ENCODE measurements at places on chromosomes 3 and 15.

DNA sequence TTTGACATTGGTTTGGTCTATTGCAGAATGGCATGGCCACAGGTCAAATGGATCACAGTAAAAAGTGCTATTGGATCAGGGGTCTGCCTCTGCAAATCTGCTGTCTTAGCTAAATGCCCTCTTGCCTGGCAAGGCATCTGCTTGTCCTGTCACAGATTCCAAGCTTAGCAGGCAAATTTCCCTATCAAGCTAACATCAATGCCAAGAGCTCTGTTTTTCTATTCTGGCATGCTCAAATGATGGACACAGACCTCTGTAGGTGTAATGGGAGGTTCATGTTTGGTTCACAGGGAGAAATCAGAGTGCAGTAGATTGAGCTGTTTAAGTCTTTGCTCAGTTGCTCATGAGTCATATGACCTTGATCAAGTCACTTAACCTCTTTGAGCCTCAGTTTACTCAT, 54.8 kb upstream of the CPB1 start:
- DNase-seq = no peak

DNA sequence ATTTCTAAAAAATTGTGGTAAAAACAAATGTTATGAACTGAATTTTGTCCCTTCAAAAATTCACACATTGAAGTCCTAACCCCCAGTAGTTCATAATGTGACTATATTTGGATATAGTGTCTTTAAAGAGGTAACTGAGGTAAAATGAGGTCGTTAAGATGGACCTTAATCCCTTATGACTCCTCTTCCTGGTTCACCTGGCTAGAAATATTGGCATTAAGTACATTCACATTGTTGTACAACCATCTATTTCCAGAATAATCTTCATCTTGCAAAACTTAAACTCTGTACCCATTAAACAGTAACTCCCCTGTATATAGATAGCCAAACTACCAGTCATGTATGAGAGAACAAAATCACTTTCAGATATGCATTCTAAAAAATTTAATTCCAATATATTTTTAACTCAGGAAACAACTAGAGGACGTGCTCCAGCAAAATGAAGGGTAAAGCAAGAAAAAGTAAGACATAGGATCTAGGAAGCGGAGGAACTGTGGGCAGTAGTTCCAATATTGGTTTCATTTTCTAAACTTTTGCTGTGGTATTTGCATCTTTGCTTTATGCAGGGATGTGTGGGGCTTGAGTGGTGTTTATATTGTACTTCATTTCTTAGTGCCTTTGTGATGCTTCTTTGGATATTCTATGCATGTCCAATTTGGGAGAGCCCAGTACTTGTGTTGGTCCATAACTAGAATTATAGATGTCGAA, 36.7 kb upstream of the IL20RB start:
- DNase-seq = no peak

DNA sequence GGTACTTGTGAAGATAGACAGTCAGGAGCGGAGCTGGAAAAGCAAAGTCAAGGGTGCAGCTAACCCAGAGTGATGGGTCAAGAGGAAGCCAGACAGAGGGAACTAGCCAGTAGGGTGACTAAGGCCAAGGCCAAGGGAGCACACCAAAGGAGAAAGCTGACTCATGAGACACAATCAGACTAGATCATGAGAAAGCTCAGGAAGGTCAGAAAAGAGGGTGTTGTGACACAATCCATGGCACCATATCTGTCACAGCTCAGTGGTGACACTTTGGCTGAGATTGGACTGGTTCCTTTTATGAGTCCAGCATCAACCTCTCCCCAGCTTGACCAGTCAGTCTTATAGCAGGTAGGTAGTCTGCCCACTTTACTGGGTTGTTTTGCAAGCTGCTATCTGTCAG, 22.2 kb downstream of the P2RY1 start:
- DNase-seq = no peak

DNA sequence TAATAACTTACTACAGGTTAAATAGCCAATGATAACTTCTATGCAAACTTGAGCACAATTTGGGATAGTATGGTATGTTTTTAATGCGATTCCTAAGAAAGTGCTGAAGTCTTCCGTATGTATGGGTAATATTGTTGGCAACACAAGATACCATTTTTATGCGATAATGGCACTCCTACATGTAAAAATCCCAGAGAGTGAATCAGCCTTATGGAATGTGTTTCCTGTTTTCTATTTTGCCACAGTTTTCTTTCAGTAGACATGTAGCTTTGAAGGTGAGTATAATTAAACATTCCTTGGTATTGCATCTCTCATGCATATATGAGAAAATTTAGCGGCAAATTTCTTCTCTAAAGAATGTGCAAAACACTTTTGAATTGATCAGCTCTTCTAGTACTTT, 396.8 kb upstream of the AZI2 start:
- no peak for DNase-seq

- no peak for DNase-seq
Observed at GRCh38 chr15:61153291-61153690, 75.8 kb downstream of the RORA start.

DNA sequence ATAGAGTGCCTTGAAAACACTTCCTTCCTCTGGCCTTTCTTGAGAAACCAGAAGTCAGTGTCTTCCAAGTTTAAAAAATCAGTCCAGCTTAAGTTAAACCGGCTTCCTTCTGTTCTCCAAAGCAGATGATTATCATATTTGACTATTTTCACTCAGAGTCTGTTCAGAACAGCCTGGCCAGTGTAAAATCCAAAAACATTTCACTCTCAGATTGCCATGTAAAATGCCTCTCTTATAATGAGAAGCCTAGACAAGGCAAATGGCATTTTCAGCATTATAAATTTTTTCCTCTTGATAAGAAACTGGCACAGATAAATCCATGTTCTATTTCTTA, 193.5 kb downstream of the TNIK start:
- DNase-seq = no peak

DNA sequence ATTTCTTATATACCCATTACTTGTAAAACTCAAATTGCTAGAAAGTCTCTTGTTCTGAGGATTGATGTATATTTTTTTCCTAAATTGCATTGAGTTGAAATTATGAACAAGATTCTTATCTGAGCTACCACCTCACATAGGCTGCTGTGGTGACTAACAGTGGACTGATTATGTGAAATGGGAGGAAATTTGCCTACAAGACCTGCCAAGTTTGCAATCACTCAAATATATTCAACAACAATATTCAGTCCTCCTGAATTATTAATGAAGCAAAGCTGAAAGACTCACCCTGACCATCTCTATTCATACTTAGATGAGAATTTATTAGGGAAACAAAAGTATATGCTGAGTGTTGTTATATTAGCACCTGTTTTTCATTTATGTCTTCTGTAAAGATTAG, 412.6 kb upstream of the SEMA6D start:
- no peak for DNase-seq

DNA sequence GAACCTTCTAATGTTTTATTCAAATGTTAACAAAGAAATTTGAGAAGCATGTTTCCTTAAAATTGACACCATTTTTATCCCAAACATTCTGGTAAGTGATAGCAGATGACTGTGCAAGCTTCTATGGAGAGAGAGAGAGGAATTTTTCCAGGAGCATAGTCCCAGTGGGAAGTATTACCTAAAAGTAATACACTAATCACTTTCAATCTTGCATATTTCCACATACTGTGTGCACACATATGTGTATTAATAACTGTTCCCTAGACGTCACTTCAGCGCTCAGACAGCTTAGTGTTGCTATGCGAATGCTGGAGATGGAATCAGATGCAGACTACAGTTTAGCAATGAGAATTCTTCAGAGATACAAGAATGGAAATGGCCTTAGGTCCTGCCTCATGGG, 424.3 kb upstream of the TPRG1 start:
- DNase-seq = no peak

GRCh38 chr3:45486136-45486535, 97.8 kb downstream of the LARS2 start:
- no peak for DNase-seq

DNA sequence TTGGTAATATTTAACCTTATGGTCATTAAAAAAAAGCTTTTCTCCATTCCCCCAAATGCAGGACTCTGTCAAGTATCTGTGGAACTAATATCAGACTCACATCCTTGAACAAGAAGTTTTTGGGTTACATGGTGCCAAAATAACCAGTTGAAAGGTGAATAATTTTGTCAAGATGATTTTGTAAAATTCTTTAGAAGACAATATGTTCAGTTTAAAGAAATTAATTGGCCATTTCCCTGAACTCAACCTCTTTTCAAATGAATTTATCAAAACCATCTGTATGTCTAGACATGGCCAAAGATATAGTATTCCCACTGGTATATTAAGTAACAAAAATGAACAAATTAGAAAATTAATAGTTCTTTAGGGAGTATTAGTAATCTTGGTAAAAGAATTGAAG, 280.5 kb downstream of the MBNL1 start:
- no peak for DNase-seq

DNA sequence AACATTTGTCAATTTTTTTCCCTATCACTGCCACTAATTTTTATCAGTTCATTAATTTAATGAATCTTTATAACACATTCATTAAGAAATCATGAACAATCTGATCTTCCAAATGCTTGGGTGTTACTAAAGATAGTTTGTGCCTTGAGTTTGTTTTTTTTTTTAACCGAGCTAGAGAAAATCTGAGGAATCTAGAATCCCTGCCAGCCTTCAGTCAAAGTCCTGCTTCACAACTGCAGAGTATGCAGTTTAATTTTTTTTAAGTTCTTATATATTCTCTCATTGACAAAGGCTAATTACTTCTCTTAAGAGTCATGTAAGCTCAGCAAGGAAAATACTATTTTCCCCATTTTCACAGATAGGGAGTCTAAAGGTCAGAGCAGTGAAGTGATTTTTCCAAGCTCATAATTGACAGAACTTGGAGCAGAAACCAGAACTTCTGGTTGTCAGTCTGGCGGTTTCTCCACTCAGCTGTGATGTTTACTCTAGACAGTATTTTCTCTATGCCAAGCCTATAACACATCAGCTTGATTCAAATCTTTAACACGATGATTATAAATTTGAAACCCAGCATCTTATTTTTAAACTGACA, 55.7 kb downstream of the TNIK start:
- no peak for DNase-seq

GRCh38 chr3:152961323-152961722, 126.4 kb downstream of the P2RY1 start:
- no peak for DNase-seq

DNA sequence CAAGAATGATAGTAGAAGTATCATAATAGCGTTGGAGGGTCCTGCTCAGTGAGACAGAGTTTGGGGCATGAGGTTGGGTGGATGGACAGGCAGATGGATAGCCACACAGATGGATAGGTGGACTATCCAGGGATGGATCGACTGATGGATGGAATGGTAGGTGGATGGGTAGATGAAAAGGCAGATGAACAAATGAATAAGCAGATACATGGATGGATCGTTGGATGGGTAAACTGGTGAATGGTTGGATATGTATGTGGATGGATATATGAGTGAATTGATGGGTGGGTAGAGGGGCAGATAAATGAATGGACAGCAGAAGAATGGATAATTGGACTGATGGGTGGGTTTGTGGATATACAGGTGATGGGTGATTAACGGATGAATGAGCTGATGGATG, 9.5 kb downstream of the CPNE9 start:
- DNase-seq = no peak

DNA sequence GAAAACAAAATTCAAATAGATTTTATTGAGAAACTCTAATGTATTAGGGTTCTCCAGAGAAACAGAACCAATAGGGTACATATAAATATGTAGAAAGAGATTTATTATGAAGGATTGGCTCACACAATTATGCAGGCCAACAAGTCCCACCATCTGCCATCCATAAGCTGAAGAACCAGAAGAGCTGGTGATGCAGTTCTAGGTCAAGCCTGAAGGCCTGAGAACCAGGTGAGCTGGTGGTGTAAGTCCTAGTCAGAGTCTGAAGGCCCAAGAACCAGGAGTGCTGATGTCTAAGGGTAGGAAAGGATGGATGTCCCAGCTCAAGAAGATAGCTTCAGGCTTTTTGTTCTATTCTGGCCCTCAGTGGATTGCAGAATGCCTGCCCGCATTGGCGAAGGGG, 2.6 kb upstream of the NFKBIZ start:
- no peak for DNase-seq
